Tracheal epithelial cell (primary cell): ENCODE measurements at places on chromosomes 12 and 14. TPM values are rescaled to one million over a fixed set of nuclear protein-coding genes. Genes with fewer than 3 reads are reported as not detected.

The GZMH gene
- not detected in 2 replicates for total RNA-seq

The SMCO2 gene
- 0.43 and 0.48 TPM in 2 replicates for total RNA-seq

The GPR132 gene
- total RNA-seq: 0.24 TPM in 1 of 2 replicates, not detected in the other

The IL31 gene
- total RNA-seq: not detected in 2 replicates

The GPR135 gene
- 0.43 and 0.96 TPM in 2 replicates for total RNA-seq

The CATSPERB gene
- total RNA-seq: 0.64 and 1.2 TPM in 2 replicates

The TNFAIP2 gene
- total RNA-seq: 10.0 and 304 TPM in 2 replicates

The TCL1B gene
- not detected in 2 replicates for total RNA-seq
